ENCODE measurements at places on chromosomes 7 and 10.

DNA sequence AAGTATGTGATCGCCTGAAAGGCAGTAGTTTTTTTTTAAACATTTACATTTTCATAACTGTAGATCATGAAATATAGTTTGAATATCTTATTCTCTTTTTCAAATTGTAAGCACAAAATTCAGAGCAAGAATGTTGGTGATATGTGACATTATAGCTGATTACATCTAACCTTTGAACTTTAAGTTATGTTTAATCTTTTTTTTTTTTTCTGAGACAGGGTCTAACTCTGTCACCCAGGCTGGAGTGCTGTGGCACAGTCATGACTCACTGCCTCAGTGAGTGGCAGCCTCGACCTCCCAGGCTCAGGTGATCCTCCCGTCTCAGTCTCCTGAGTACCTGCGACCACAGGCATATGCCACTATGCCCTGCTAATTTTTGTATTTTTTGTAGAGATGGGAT lies 278.7 kb upstream of the NEBL start:
- DNase-seq: no peak

- no peak for DNase-seq
Observed at GRCh38 chr7:129388333-129389098, 45.7 kb upstream of the STRIP2 start.

DNA sequence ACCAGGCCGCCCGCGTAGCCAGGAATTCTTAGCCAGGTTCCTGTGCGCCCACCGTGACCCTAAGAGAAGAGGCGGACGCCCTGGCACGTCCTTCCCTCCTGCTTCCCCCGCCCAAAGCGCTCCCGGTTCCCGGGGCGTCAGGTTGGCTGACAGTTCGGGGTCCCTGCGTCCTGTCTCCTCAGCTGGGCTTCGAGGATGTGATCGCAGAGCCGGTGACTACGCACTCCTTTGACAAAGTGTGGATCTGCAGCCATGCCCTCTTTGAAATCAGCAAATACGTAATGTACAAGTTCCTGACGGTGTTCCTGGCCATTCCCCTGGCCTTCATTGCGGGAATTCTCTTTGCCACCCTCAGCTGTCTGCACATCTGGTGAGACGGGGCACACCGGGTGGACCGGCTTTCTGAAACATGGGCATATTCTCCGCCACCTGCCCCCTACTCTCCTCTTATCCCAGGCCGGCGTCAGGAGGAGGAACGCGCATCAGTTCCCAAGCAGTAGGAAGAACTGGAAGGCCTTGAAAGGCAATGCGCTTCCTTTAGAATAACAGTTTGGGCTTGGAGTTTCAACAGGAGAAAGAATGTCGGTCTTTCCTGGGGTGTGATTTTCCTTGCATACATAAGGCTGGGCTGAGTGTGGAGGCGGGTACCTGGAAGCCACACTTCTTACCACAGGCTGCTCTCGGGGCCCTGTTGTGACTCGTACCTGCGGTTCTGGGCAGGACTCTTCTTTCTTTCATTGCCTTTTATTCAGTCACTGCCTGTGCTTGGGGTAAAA lies 728 bp downstream of the CAV2 start:
- DNase-seq: peak; percentile 66

GRCh38 chr10:80272793-80273522 lies 16.5 kb downstream of the MAT1A start:
- no peak for DNase-seq

GRCh38 chr7:141242568-141242967 lies 168.7 kb downstream of the TMEM178B start:
- no peak for DNase-seq

- peak; percentile 68 for DNase-seq
Observed at GRCh38 chr7:75943864-75944263, 28.9 kb downstream of the POR start.

DNA sequence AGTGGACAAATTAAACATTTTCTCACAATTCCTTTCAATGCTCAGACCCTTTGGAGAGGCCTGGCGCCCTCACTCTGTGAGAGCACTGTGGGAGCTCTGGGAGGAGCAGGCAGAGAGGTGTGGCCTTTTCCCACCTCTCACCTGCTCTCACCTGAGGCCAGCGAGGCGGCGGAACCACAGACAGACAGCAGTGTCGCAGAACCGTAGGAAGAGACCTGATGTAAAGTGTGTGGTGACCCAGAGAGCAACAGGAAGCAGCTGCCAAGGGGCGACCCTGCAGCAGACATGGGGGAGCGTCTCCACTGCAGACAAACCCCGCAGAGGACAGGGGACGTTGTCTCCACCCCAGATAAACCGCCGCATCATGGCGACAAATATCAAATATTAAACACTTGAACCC lies 15.6 kb upstream of the PARP12 start:
- DNase-seq: no peak

DNA sequence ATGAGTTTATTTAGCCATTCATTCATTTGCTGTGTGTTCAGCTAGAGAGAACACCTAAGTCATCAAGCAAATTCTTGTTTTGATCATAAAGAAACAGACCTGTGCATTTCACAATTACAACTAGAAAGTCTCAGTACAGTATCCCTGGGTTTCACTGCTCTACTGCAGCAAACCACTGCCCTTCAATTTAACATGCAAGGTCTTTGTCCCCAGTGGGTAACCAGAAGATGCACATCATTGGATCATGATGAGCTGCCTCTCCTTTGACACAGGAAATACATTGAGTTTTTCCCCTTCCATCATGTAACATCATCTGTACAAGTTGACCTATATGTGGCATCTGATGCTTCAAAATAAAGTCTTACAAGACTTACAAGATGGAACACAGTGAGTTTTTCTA lies 70.5 kb upstream of the MRLN start:
- DNase-seq: no peak

- no peak for DNase-seq
Observed at GRCh38 chr10:45593938-45594275, 78.7 kb downstream of the ZFAND4 start.

DNA sequence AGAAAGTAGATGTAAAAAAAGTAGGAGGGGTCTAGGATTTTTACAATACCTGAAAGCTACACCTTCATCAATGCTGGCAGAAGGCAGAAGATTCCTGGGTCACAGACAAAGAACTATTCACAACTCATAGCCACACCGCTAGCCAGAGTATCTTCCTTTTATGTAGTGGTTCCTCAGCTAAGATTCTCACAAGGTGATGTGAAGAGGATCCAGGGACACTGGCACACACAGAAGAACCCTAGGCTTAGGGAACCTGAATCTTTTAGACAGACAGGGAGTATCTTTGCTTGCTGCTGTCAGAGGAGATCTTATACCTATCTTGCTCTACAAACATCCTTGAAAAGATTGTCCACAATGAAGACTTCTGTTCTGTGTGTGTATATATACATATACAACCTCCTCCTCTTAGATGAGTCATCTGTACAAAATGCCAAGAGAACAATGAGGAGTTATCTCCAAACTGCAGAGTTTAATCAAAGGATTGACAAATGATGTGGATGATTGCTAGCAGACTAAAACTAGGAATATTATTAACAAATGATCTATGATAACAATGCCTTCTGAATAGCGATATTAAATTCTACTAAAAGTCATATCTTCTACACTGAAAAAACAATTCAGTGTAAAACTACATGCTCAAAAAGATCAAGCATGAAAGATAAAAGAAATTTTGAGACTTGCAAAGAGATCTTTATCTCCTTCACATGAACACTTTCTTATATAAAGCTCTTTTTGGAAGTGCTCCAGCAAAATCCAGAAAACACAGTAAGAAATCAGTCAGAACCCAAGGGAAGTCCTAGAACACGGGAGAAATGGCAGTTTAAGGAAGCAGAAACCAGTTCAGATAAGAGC lies 409.3 kb downstream of the PARD3 start:
- DNase-seq: peak; percentile 35

GRCh38 chr7:28926871-28927597 lies 31.1 kb downstream of the TRIL start:
- DNase-seq: peak; percentile 94

DNA sequence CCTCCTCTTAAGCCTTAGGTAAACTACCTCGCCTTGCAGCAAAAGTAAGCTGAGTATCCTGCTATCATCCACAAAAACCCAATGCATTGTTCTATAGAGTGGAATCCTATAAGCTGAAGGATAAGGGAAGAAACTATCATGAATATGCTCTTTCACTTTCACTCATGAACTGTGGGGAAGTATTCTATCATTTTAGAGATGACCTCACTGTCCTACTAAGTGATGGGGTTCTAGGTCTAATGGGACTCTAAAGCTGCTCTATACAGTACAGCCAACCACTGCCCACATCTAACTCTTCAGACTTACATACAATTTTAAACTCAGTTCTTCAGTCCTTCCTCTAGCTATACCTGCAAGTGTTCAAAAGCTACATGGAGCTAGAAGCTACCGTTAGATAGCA lies 16.2 kb downstream of the MKRN1 start:
- no peak for DNase-seq

DNA sequence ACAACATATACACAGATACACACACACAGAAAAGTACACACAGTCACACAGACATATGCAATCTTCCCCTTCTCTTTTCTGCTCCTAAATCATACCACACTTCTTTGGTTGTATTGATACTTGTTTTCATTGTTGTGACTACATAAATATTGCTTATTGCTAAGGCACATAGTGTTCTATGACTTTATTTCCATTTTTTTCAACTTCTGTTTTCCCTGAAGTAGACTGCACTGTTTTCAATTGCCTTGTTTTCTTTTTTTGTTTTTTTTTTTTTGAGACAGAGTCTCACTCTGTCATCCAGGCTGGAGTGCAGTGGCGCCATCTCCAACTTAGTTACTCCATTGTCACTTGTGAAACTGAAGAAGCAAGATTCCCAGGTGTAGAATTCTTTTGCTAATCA lies 10.0 kb upstream of the PRKAR2B start:
- DNase-seq: no peak

GRCh38 chr7:122886357-122887081 lies at the start of gene CADPS2:
Gene CADPS2 (minus strand): TSS chr7:122886460. CDS start chr7:122886337, 123 bp downstream.
- DNase-seq: peak; percentile 59

DNA sequence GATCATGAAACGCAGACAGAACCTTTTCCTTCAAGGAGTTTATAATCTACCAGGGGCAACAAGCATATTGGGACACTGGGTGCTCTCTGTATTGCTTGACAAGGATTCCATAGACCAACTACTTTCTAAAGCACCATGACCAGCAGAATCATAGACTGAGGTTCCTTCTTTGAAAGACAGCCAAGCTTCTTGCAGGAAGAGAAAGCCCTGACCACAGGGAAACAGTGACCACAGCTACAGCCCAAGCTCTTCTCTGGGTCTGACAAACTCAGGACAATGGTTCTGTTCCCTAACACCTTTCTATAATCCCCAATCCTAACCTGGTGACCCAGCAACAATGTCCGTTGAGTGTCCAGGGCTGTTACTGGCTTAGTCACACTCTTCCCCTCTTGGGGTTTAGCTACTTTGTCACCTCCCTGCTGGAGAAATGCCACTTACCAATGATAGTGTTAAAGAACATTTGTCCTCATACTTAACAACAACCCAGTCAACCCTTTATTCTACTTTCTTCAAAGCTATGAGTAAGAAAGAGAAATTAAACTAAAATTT lies 155.7 kb downstream of the JAZF1 start:
- DNase-seq: no peak

- DNase-seq: no peak
Observed at GRCh38 chr7:151624246-151624928, 104.7 kb upstream of the RHEB start.

DNA sequence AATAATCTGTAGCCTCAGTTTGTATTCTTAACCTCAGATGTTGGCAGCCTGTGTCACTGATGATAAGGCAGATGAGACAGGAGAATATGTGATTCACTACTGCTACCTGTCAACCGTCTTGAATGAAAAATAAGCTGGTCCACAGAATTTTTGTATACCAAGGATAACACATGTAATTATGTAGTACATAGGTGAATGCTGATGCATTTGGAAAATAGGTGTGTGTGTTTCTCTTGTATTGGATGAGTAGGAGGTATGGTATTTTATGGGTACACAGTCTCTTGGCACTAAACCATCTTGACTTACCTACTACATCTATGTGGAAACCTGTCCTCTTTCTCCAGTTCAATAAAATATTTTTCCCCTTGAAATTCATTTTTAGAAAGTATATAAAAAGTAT lies 20.7 kb upstream of the ZRANB1 start:
- no peak for DNase-seq

DNA sequence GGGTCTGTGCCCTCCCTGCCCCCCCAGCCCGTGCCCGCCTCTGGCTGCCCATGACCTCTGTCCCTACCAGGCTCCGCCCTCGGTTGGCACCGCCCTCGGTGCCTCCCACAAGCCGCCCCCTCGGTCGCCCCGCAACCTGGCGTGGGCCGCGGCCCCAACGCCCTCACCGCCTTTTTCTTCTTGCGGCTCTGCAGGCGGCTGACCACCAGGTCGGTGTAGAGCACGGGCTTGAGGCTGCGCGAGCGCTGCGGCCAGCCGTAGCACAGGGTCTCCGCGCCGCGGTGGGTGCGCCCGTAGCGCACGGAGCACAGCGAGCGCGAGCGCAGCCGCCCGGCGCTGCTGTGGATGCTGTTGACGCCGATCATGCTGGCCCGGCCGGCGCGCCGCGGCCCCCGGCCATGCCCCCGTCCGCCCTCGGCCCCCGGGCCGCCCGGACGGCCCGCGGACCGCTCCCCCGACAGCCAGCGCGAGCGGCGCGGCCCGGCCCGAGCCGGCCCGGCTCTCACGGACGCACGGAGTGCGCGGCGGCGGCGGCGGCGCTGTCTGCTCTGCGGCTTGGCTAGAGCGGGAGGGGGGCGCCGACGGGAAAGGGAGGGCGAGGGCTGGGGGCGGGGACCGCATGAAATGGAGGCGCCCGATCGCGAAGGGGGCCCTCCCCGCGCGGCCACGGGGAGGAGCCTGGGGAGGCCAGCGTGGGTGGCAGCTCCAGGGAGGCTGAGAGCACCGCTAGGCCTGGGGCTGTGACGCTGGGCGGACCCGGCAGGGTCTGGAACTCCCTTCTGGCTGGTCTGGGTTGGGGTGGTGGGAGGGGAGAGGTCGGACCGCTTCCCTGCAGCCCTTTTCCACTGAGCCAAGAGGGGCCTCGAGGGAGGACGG lies 9.6 kb downstream of the PSD start:
- no peak for DNase-seq

GRCh38 chr10:75335191-75335590 lies 66.4 kb downstream of the ZNF503 start:
- DNase-seq: no peak

DNA sequence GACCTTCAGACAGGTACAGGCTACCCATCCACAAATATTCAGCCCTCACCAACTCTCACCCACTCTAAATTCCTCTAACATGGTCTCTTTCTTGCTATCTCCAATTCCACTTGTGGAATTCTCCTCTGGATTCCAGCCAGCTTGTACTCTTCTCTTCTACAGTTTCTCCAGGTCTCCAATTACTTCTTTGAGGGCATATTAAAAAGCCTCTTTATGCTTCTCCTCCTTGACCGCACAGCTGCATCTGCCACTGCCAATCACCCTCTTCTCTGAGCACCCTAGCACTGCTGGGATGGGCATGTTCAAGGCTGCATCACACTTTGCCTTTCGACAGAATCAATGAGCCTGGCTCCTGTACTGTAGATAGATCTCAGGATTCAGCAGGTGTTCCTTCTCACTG lies 101.5 kb upstream of the ANKRD1 start:
- DNase-seq: peak; percentile 98

DNA sequence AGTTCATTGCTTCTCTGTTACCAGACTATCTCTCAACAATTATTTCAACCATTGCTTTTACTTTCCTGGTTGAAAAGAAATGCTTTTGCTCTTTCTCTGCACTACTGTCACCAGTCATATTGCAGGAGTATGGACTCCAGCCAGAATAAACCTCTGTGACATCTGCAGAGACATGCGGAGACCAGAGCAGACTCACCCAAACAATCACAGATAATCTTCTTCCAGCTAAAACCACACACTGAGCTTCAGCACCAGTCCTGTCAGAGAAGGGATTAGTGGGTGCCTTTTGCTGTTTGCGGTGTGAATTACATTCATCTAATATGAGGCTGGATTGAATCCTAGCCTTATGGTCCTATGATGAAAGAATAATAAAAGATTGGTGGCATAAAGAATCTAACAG lies 258.6 kb downstream of the CNTNAP2 start:
- DNase-seq: no peak
